Stimulated activated naive CD4-positive, alpha-beta T cell (primary cell): ENCODE measurements at places on chromosomes 1 and 21.

GRCh38 chr1:113874012-113874879 lies 2.7 kb upstream of the PTPN22 start:
- no peak for DNase-seq

GRCh38 chr1:155321639-155322503 lies 1.2 kb downstream of the RUSC1 start:
- DNase-seq, result no peak

- DNase-seq, result no peak
Measured at GRCh38 chr1:193438771-193439170, 252.4 kb upstream of the B3GALT2 start.

DNA sequence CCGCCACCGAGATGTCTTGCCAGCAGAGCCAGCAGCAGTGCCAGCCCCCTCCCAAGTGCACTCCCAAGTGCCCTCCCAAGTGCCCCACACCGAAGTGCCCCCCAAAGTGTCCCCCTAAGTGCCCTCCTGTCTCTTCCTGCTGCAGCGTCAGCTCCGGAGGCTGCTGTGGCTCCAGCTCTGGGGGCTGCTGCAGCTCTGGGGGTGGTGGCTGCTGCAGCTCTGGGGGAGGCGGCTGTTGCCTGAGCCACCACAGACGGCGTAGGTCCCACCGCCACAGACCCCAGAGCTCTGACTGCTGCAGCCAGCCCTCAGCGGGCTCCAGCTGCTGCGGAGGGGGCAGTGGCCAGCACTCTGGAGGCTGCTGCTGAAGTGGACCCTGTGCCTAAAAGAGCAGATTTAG lies 1.4 kb downstream of the LCE1F start:
- DNase-seq, result no peak

DNA sequence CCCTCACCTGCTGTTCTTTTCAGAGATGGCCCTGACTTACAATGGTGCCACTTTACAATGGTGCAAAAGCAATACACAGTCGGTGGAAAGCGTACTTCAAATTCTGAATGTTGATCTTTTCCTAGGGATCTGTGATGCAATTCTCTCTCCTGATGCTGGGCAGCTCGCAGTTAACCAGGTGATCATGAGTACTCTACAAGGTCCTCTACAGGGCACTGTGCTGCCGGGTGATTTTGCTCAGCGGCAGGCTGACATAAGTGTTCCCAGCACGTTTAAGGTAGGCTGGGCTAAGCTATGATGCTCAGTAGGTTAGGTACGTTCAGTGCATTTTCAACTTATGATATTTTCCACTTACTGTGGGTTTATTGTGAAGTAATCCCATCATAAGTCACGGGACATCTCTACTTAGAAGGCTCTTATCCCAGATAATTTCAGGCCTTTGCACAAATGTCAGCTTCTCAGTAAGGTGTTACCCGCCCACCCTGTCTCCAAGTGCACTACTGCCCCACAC lies 126.5 kb downstream of the KCNN3 start:
- DNase-seq, result no peak

DNA sequence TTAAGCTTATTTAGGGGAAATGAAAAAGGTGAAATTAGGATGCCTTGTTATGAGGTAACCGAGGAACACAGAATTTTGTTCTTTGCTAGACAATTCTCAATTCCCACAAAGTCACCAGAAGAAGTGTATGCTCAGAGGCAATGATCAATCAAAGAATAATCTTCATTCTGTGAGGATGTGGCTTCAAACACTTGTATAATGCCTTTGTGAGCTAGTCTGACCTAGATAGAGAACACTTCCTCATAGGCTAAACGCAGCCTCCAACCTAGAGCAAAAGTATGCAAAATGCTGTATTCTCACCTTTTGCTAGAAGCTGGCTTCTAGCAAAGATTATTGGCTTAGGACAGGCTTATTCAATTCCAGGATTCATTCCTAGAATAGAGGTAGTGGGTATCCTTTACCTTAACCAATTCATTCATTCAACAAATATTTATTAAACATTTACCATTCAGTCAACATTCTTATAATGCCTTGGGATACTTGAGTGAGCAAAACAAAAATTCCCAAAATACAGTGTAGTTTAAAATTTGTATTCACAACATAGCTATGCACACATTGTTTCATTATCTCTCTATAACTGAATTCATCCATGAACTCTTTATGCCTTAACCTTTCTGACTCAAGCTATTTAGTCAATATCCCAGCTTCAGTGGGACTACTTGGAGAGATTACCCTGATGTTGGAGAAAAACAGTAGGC lies 530.2 kb downstream of the PTPRC start:
- peak; percentile 14 for DNase-seq

DNA sequence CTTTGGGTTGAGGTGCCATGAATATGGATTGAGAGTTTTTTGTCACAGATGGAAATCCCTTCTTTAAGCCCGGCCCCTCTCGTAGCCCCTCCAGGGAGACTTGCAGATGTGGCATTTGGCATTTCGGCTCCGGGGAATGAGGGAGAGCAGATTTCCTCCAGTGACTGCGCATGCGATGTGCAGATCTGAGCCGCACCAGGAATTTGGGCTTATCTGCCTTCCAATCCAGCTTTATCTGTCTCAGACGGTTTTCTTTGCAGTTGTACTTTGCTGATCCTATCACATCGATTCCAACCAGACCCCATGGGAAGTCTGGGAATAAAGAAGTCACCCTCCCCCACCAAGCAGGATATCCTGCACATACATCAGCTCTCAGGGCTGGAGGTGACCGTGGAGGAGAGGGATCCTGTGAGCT lies 11.7 kb downstream of the KIF26B start:
- no peak for DNase-seq

DNA sequence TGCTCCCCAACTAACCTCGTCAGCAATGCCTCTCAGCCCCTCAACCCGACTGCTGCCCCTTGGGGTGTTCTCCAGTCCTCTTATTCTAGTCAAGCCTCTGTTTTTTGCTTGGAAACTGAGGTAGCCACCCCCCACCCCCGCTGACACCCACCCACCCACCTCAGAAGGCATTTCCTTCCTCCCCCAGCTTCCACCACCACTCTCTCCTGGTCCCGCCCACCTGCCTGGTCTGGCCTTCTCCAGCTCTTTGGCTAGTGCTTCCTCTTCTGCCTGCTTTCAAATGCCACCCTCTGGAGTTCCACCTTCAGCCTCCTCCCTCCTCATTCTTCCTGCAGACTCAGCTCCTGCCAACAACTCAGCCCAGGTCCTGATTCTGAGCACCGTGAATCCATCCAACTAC lies 35.3 kb downstream of the OLFML2B start:
- no peak for DNase-seq

DNA sequence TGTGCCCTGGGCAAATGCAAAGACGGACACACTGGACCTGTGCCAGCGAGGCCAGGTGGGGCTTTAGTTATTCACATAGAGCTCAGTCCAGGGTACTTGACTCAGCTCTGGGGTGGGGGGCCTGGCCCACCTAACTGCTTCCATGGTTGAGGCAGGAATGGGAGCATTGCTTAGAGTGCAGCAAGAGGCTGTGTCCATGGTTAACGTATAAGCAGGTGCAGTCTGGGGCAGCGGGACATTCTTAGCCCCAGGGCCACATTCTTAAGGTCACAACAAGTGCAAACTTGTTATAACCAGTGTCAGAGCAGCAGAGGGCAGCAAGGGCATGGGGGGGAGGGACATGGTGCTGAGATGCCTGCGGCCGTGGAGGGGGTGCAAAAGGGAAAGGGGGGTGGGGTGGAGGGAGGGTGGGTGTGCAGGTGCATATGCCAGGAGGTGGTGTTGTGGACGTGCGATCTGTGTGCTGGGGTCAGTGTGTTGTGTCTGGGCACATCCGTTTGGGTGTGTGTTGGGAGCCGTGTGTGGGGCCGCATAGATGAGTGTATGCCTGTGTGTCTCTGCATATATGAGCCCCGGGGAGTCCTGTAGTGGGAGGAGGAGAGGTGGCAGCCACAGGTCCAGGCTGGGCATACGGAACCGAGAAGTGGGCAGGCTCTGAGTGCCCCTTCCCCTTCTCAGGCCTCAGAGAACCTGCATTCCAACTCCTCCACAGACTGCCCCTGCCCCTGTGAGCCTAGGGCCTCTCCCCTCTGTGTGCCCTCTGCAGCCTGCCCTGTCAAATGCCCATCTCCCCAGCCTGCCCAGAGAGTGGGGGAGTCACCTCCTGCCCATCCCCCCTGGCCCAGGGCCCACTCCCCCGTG lies 8.4 kb downstream of the KCNJ10 start:
- no peak for DNase-seq

GRCh38 chr1:242011894-242012660 lies 13.2 kb upstream of the MAP1LC3C start:
- no peak for DNase-seq

DNA sequence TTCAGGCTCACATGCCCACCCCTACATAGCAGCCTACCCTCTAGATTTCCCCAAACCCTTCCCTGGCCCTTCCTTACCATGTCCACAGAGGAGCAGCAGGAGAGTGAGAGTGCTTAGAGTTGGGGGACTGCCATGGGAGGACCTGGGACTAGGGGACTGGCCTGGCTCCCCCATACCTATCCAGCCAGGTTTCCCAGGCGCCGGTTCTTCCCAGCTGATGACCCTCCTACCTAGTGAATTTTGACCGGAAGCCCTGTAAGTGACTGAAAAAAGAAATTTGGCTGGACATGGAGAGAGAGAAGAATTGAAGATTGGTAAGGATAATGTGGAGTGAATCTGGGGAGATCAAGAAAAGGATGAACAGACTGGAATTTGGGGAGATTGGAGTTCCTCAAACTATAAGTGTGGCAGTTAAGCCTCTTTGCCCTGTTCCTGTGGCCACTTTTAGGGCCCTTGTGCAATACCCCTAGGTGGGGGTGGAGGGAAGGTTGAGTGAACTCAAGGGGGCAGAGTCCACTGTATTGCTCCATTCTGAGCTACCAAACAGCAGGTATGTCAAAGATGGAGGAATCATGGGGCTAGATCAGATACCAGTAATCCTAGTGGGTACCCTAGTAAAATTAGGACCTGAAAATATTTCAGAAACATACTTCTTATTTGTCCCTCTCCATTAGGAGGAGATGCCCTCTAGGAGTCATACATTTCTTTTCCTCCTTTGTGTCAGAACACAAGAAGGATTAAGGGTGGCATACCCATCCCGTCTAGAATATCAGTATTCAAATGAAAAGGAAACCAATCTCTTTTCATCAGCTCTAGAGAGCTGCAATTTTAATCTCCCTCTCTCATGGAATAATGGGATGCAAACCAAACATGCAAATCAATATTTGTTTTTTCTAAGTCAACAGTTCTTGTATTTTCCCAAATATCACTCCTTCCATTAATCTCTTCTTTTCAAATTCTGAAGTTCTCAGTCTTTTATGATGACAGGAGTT lies 1.2 kb downstream of the HJV start:
- no peak for DNase-seq

- DNase-seq, result no peak
Measured at GRCh38 chr21:31555741-31556191, 103.7 kb upstream of the SOD1 start.

DNA sequence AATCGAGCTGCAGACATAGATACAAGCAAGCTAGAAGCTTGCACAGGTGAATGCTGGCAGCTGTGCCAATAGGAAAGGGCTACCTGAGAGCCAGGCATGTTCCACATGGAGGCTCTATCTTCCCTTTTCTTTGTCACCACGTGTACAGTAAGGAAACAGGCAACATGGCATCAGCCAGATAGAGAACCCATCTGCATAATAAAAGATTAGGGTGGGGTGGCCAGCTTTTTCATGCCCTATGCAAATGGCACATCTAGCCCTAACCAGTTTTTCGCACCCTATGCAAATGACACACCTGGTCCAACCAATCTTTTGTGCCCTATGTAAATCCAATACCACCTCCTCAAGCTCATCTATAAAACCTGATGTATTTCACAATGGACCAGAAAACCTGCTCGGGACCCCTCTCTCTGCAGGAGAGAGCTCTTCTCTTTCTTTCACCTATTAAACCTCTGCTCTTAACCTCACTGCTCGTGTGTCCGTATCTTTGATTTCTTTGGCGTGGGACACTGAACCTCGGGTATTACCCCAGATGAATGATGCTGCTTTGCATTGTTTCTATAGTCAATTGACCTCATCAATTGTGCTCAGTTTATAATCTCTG lies 93.9 kb downstream of the SLC30A10 start:
- no peak for DNase-seq

DNA sequence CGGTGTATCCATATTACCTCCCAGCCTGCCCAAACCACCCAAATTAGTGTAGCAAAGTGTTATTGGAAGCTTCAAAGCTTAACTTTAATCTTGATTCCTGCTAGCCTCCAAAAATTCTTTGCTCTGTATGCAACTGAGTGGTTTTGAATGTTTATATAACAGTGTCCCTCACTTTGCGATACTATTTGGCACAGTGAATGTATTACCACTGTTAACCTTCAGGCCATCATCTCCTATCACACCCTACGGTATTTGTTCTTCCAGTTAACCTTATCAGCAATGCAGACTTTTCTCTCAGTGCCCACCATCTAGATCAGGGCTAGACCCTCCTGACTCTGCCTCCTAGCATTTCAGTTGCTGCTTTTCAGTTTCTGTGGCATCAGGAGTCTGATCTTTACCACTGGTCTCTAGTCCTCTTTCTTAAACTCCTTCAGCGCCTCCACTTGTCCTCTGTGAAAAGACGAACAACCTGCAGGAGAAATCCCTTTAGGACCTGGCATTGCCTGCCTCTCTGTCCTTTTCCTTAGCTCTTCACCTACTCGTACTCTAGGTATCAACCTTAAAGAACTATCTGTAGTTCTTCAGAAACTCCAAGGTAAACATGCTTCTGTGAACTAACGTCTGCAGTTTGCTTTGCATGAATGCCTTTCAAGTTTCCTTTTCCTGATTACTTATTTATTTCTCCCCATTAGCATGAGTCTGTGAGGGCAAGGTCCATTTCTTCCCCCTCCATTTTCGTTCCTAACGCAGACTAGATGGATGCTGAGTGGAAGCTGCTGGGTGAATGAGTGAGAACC lies 71.7 kb downstream of the SNX7 start:
- no peak for DNase-seq
